Midbrain (tissue), 1 donor: ENCODE measurements at places on chromosomes 3 and 15.

- no peak for DNase-seq
Observed at GRCh38 chr3:16079519-16079918, 95.0 kb upstream of the GALNT15 start.

DNA sequence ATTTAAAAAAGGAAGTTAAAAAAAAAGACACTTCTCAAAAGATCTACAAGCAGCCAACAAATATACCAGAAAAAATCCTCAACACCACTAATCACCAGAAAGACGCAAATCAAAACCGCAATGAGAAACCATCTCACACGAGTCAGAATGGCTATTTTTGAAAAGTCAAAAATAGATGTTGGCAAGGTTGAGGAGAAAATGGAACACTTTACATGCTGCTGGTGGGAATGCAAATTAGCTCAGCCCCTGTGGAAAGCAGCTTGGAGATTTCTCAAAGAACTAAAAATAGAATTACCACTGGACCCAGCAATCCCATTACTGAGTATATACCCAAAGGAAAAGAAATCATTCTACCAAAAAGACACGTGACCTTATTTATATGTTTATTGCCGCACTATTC, 574.7 kb upstream of the ADAMTS9 start:
- DNase-seq: no peak

DNA sequence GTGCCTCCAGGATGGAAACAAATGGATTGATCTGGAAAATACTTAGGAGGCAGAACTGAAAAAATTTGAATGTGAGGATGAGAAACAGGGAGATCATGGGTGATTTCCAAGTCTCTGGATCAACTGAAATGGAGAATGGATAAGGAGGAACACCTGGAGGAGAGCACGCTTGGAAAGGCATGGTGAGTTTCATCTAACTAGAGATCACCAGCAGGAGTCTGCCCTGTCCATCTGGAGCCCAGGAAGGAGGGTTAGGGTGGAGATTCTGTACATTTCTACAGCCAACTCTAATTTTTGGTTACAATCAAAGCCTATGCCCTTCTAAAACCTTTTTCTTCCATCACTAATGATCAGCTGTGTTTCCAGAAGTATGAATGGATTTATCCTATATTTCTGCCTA, 995.9 kb upstream of the CFAP20DC start:
- no peak for DNase-seq

GRCh38 chr15:34335176-34336032, 2.2 kb downstream of the SLC12A6 start:
- DNase-seq: no peak

- no peak for DNase-seq
Observed at GRCh38 chr15:69537901-69538300, 85.3 kb downstream of the RPLP1 start.

DNA sequence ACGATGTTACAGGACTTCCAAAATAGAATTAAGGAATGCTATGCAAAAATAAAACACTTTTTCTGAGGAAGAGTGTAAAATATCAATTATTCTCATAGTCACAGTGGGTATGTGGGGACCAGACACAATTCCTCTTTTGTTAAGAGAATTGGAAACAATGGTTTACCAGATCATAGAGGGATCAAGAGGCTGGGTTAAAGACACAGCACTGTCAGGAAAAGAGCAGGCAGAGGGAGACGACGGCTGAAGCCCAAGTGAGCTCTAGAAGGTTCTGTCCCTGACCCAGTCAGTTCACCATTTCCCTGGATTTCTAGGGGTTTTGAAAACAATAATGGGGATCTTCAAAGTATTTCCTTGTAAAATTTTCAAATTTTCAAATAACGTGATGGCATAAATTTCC, 54.0 kb upstream of the POLR2M start:
- DNase-seq: peak; percentile 70

GRCh38 chr15:82072926-82073537, 27.2 kb upstream of the MEX3B start:
- no peak for DNase-seq

GRCh38 chr3:125443923-125444322, 68.8 kb upstream of the ZNF148 start:
- no peak for DNase-seq

DNA sequence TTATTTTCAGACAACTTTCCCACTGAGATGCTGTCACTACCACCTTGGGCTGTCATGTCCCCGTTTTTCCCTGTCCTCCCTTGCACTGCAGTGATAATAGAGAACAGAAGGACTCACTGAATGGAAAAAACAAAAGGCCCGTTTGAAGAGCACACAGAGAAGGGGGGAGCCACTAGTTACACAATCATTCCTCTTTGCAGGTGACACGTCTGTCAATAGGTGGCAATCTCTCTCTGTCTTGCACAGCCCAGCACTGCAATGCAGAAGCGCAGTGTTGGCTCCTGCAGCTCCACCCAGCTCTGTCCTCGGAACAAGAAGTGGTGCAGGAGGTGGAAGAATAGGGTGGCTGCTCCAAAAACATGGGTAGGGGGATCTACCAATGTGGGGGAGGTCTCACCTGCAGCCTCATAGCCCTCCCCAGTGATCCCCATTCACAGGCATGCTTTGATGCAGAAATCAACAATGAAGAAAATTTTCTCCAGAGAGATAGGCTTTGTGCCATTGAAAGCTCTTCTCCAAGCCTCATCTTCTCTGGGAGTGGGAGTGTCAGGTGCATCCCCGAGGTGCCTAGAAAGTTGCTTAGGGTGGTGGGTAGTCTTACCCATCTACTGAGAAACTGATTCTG, 31.8 kb downstream of the FSTL1 start:
- DNase-seq: peak; percentile 63

GRCh38 chr15:43285609-43286037, 18.9 kb upstream of the TGM5 start:
- peak; percentile 52 for DNase-seq
